ENCODE measurements at places on chromosomes 2 and 18.

- no peak for DNase-seq
These were observed 90.2 kb downstream of the PARD3B start for GRCh38 chr2:204635478-204635877.

- peak; percentile 72 for DNase-seq
These were observed 435.7 kb downstream of the ZEB2 start for GRCh38 chr2:144084114-144084661.

DNA sequence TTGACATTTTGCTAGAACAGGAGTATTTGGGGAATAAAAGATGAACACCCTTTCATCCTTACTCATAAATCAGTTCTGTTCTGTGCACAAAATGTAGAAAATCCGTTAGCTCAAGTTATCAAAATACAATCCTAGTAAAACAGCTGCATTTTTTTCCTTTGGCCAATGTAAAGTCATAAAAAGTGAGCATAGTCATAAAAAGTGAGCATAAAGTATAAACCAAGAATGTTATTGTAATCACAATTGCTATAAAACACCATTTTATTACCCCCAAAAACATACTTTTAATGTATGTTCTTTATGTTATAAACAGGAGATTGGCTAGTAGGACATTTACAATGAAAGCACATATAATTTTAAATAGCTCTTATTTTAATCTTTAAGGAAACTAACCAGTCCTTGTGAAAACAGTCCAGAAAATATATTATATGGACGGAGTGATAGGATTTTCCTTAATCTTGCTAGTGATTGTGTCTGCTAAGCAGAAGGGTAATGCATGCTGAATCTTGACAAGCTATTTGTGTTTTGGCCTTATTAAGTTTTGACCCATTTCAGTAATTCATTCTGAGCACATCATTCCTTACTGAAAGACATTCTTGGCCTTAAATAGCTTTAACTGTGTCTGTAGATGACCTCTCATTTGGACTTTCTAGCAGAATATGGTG is 891.8 kb downstream of the DSC3 start:
- no peak for DNase-seq

GRCh38 chr2:24816404-24816803 is 23.2 kb downstream of the CENPO start:
- DNase-seq = no peak

- no peak for DNase-seq
These were observed 20.2 kb upstream of the ADAM23 start for GRCh38 chr2:206423147-206423546.

DNA sequence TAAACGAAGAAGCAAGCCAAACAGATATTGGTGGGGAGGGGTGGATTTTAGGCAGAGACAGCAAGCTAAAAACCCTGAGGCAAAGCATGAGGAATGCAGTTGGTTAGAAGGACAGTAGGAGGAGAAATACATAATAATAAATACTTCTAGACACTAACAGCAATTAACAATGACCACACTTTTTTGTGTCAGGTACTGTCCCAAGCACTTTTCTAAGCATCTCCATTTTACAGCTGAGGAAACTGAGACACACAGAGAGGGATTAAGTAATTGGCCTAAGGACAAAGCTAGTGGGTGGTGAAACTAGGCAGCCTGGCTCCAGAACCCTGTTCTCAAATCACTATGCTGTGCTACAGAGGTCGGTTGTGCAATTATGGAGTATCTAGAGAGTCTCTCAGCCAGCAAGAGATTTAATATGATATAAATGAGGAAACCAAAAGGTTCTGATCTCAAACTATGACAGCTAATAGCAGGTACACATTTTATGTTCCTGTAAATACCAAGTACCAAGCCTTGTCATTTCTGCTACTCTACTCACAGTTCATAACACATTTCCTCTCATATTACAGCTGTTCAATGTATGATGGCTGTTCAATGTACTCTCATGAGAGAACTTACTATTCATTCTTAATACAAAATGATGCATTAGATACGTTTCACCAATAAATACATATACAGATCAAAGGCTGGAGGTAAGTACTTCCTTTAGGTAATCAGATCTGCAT is 5.3 kb downstream of the MAP4K3 start:
- DNase-seq = peak; percentile 53

DNA sequence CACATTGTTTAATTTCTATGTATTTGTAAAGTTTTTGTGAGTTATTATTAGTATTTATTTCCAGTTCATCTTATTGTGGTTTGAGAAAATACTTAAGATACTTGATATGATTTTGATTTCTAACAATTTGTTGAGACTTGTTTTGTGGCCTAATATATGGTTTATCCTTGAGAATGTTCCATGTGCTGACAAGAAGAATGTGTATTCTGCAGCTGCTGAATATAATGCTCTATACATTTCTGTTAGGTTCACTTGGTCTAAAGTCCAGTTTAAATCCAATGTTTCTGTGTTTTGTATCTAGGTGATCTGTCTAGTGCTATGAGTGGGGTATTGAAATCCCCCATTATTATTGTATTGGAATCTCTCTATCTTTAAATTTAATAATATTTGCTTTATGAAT is 201.3 kb downstream of the FSIP2 start:
- DNase-seq = no peak
